ENCODE measurements at places on chromosomes 2 and 18.

DNA sequence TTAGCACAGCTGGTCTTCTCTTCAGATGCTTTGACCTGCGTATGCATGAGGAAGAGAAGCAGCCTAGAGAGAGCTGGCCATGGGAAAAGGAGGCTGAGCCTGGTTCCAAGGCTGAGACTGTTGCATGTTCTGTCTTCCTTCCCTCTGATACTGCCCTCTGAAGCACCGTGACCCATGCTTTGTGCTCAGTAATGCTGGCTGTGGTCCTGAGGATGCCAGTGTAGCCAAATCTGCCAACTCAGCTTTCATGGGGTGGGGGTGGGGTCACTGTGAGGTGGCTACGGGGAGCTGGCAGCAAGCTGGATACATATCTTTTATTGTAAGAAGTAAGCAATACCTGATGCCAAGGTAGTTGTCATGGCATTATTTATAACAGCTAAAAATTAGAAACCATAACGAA lies 41.5 kb downstream of the EPAS1 start:
- H3K27me3 ChIP-seq: no peaks in the 10 kb centered on the region
- no peaks in the 10 kb centered on the region for H3K36me3 ChIP-seq
- H3K4me1 ChIP-seq: peaks cover 45% of the 10 kb centered on the region
- H3K4me3 ChIP-seq: no peak overlapping the region
- H3K27ac ChIP-seq: no peak overlapping the region

- no peak for DNase-seq
- no peaks in the 10 kb centered on the region for H3K4me1 ChIP-seq
- no peaks in the 10 kb centered on the region for H3K36me3 ChIP-seq
- H3K4me3 ChIP-seq: no peak overlapping the region
- no peaks in the 10 kb centered on the region for H3K27me3 ChIP-seq
- no peak overlapping the region for H3K27ac ChIP-seq
Measured at GRCh38 chr2:224612578-224612977, 27.4 kb upstream of the CUL3 start.

DNA sequence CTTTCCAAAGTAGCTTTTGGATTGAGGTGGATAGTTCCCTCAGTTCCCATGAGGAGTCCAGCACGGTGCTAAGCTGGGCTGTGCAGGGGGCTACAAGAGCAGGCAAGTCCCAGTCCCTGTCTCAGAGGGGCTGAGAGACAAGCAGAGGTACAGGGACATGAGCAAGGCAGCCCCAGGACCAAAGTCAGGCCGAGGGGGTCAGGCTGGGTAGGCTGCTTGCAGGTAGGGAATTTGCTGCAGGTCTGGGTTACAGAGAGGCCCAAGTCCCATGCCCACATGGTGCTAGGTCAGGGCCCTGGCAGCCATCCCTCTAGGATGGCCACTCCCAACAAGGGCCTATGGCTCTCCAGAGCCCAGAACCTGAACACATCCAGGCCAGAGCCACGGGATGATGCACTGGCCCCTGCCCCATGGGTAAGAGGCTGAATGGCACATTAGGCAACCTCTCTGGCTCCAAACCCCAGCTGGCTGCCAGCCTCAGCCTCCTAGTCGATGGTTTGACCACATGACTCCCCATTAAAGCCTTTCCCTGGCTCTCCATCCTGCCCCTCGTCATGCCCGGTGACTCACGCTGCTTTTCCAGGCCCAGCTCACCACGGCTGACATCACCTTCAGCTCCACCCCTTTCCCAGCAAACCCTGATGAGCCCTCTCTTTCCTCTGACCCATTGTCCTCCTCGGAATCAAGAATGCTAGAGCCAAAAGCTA lies 83.7 kb downstream of the SDC1 start:
- no peak overlapping the region for H3K4me3 ChIP-seq
- H3K27me3 ChIP-seq: no peaks in the 10 kb centered on the region
- DNase-seq: no peak

DNA sequence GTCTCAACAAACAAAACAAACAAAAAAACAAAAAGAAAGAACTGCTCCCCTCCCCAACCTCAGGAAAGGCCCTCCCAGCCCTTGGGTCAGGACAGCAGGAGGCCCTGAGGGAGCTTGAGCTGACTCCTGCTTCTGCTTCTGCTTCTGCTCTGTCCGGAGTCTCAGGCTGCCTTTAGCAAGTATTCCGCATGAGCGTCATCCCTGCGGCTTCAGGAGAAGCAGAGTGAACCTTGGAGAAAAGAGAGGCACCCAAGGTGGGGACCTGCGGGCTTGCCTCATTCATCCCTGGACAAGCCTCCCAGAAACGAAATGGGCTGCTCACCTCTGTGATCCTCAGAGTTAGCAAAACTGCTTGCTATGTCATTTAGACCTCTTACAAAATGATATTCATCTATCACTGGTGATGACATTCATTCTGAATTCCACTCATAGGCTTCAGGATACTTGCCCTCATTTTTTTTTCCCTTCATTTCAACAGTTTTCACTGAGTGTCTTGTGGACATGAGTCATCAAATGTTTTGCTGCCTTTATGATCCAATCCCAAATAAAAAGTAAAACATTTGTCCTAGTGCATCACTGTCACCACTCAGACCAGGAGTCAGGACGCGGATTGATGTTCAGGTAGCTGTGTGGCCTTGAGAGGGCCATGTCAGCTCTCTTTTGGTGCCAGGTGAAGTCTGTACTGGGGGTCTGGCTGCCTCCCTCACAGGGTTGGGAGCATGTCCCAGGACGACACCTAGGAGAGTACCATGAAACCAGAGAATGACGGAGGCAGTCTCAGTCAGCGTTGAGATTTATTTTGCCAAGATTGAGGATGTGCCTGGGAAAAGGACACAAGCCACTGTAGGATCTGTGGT lies 51.7 kb downstream of the IMPA2 start:
- no peaks in the 10 kb centered on the region for H3K36me3 ChIP-seq
- no peaks in the 10 kb centered on the region for H3K4me1 ChIP-seq
- DNase-seq: no peak
- no peak overlapping the region for H3K4me3 ChIP-seq
- peaks cover 8% of the 10 kb centered on the region for H3K27me3 ChIP-seq
- no peak overlapping the region for H3K27ac ChIP-seq

DNA sequence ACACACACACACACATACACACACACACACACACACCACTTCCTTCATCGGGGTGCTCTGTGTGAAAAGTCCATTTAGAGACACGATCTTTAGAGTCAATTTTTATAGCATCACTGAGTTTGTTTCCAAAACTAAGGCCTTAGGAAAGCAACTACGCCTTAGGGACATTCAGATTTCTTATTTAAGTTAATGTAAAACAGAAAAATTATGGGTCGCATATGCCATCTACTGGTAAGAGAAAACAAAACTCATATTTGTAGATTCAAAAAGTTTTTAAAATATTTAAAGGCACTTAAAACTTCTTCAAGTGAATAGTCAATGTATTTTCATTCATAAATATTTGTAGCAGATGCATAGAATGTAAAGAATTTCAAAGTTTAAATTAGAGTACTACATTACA lies 166.2 kb downstream of the ATAD2B start:
- no peaks in the 10 kb centered on the region for H3K27me3 ChIP-seq
- H3K4me1 ChIP-seq: no peaks in the 10 kb centered on the region
- DNase-seq: no peak
- no peak overlapping the region for H3K27ac ChIP-seq
- H3K4me3 ChIP-seq: no peak overlapping the region

DNA sequence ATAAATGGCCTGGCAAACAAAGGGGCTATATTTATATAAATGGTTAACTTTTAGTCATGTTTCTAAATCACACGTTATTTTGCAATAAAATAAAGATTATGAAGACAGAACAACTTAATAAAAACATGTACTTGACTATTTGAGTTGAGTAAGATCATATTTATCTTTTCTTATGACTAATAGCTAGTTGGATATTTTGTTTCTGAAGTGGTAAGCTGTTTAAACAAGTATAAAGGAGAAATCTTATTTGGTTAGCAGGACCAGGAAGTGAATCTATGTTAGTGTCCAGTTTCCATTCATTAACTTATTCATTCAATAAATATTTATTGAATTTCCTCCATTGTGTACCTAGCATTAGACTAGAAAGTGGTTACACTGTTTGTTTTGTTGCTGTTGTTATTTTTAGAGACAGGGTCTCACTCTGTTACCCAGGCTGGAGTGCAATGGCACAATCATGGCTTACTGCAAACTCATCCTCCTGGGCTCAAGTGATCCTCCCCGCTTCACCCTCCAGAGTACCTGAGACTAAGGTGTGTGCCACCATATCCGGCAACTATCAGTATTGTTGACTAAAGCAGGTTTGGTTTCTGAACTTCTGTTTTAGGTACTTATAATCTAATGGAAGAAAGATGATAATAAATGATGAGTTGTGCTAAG lies 312.6 kb downstream of the DPP10 start:
- no peak overlapping the region for H3K27ac ChIP-seq
- H3K4me1 ChIP-seq: no peaks in the 10 kb centered on the region
- DNase-seq: no peak
- H3K4me3 ChIP-seq: no peak overlapping the region

DNA sequence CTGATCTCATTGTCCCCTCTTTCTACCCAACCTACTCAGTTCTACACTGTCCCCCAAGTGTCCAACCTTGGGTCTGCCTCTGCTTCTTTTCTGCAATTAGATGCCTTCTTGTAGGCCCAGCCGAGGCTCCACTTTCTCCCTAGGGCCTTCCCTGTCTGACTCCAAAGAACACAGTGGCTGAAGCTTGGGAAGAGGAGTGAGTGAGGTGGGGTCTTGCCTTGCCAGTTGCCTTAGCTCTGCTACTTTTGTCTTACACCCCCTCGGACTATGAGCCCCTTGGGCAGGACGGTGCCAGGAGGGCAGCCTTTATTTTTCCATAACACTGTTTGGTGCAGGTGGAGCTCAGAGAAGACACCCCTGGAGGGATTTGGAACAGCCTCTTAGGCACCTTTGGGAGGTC lies 345.1 kb downstream of the CYP26B1 start:
- H3K27ac ChIP-seq: no peak overlapping the region
- no peak overlapping the region for H3K4me3 ChIP-seq

DNA sequence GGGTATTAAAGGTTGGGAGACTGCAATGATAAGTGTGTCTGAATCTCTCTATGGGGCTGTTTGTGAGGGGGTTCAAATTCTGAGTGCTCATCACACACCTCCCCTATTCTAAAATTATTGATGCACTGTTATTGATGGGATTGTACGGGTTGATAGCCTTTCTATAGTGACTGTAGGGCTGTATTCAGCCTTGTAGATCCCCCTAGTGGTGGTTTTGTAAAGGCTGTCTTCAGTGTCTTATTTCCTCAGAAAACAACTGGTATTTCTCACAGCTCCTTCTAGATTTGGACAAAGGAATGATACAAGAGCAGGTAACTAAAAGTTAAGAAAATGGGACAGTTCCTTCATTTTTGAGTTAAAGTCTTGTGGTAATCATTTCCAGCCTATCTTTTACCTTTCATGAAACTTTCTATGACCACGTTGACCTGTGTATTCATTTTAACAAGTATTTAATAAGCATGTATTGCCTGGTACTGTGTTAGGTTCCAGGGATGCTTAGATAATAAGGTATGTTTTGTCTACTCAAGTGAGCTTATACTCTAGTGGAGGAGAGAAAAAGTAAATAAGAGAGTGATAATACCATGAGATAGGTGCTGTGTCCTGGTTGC lies 21.2 kb downstream of the SMAD4 start:
- DNase-seq: peak; percentile 42
- H3K36me3 ChIP-seq: peaks cover 41% of the 10 kb centered on the region
- no peaks in the 10 kb centered on the region for H3K27me3 ChIP-seq
- no peak overlapping the region for H3K4me3 ChIP-seq

- no peak for DNase-seq
- H3K4me3 ChIP-seq: no peak overlapping the region
- H3K4me1 ChIP-seq: no peaks in the 10 kb centered on the region
Measured at GRCh38 chr2:189999661-190000060, 62.9 kb downstream of the MSTN start.

DNA sequence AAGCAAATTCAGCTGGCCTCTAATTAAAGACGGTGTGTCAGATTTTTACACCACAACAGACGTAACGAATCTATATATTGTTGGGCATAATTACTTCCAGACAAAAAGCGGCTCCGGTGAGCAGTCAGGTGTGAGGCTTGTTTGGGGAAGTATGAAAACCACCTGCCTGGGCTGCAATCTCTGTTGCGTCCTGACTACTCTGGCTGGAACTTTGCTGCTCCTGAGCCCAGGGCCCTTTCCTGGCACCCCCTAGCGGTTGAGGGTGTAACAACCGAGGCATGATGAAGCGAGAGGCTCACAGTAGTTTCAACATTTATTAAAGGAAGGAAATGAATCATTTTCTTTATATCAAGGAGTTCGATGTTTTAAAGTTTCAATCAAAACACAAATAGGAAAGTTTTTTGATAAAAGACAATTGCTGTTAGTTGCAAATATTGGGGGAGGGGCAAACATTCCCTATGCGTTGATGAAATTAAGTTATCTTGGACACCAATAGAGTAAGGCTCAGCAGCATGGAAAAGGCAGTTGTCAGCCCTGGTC lies 10.6 kb upstream of the ITGB6 start:
- H3K4me3 ChIP-seq: no peak overlapping the region
- H3K4me1 ChIP-seq: peaks cover 7% of the 10 kb centered on the region
- no peaks in the 10 kb centered on the region for H3K36me3 ChIP-seq
- no peak overlapping the region for H3K27ac ChIP-seq
- no peaks in the 10 kb centered on the region for H3K27me3 ChIP-seq

DNA sequence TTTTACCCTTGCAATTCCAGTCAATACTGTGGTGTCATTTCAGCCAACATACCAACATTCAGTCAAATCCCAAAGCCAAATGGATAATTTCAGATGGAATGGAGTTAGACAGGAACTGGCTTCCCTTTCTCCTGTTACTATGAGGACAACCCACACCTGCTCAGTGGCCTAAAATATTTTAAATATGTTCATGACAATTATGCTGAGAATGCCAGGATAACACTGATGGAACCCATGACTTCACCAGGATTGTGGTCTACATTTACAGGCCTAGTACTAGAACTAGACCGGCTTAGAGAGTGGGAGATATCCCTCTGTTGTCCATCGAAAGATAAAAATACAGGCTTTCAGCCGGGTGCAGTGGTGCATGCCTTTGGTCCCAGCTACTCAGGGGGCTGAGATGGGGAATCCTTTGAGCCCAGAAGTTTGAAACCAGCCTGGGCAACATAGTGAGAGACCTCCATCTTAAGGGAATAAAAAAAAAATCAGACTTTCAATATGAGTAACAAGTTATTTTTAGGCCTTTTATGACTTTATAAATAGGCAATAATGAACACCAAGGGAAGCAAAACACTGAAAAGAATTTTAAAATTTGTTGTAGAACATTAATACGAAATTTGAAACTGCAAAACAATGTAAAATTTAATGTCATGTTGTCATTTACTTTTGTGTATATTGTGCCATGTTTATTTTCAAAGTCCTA lies 14.2 kb downstream of the GPATCH11 start:
- DNase-seq: no peak
- H3K27ac ChIP-seq: no peak overlapping the region
- H3K36me3 ChIP-seq: peaks cover 23% of the 10 kb centered on the region

- no peaks in the 10 kb centered on the region for H3K27me3 ChIP-seq
- H3K36me3 ChIP-seq: no peaks in the 10 kb centered on the region
Measured at GRCh38 chr18:3983351-3983969, 471.6 kb downstream of the DLGAP1 start.

GRCh38 chr2:109374548-109375130 lies 239.1 kb downstream of the SEPTIN10 start:
- H3K4me3 ChIP-seq: no peak overlapping the region
- no peaks in the 10 kb centered on the region for H3K36me3 ChIP-seq
- H3K27ac ChIP-seq: no peak overlapping the region

Measured in thymus (tissue), 14 donors.